ENCODE measurements at places on chromosomes 5 and 9. TPM values are rescaled to one million over a fixed set of nuclear protein-coding genes. Genes with fewer than 3 reads are reported as not detected.

Gene PCDHA12
- total RNA-seq: 0.48 TPM

DNA sequence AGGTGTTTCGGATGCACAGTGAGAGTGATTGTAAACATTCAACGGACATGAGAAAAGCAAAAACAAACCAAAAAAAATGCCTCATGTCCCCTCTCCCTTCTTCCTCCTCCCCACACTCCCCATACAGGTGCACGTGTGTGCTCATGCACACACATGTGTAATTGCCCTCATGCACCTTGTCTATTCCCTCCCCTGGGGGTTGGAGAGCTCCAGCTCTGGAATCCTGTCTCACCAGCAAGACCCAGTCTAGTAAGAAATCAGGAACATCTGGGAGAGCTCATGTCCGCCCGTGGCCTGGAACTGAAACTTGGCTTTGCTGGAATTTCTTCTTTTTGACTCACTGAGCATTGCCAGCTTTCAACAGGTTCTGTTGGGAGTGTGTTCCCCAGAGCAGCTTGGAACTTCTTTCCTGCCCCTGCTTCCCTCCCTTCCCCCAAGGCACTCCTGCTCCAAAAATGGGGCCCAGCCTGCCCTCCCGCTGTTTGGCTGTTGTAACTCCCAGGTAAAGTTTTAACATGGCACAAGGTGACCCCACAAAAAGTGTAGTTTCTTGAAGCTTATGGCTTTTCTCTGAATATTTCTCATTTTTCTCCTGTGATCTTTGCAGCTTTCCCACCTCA, 190.1 kb downstream of the NR3C1 start:
- H3K4me3 ChIP-seq: no peak overlapping the region
- H3K27me3 ChIP-seq: no peaks in the 10 kb centered on the region
- DNase-seq: no peak
- H3K4me1 ChIP-seq: peaks cover 2% of the 10 kb centered on the region
- peak overlapping the region; percentile 21 for H3K27ac ChIP-seq

GRCh38 chr9:75238311-75238976, 150.1 kb downstream of the OSTF1 start:
- no peaks in the 10 kb centered on the region for H3K27me3 ChIP-seq
- DNase-seq: no peak
- no peak overlapping the region for H3K27ac ChIP-seq
- no peak overlapping the region for H3K4me3 ChIP-seq

GRCh38 chr9:89422151-89422975, 75.5 kb downstream of the SEMA4D start:
- H3K4me3 ChIP-seq: no peak overlapping the region
- H3K36me3 ChIP-seq: no peaks in the 10 kb centered on the region
- no peak overlapping the region for H3K27ac ChIP-seq
- H3K27me3 ChIP-seq: no peaks in the 10 kb centered on the region

GRCh38 chr9:132773764-132774339, 103.6 kb downstream of the GTF3C4 start:
- H3K36me3 ChIP-seq: no peaks in the 10 kb centered on the region
- H3K27me3 ChIP-seq: no peaks in the 10 kb centered on the region
- DNase-seq: no peak
- H3K4me1 ChIP-seq: no peaks in the 10 kb centered on the region
- no peak overlapping the region for H3K27ac ChIP-seq
- no peak overlapping the region for H3K4me3 ChIP-seq

- no peaks in the 10 kb centered on the region for H3K27me3 ChIP-seq
- no peaks in the 10 kb centered on the region for H3K4me1 ChIP-seq
- no peak for DNase-seq
- H3K27ac ChIP-seq: no peak overlapping the region
- no peak overlapping the region for H3K4me3 ChIP-seq
- H3K36me3 ChIP-seq: no peaks in the 10 kb centered on the region
Observed at GRCh38 chr5:116343961-116344360, 230.7 kb downstream of the SEMA6A start.

GRCh38 chr5:167730121-167730520, 561.3 kb upstream of the WWC1 start:
- H3K27me3 ChIP-seq: no peaks in the 10 kb centered on the region
- H3K4me3 ChIP-seq: no peak overlapping the region
- no peaks in the 10 kb centered on the region for H3K36me3 ChIP-seq
- no peaks in the 10 kb centered on the region for H3K4me1 ChIP-seq
- no peak for DNase-seq

DNA sequence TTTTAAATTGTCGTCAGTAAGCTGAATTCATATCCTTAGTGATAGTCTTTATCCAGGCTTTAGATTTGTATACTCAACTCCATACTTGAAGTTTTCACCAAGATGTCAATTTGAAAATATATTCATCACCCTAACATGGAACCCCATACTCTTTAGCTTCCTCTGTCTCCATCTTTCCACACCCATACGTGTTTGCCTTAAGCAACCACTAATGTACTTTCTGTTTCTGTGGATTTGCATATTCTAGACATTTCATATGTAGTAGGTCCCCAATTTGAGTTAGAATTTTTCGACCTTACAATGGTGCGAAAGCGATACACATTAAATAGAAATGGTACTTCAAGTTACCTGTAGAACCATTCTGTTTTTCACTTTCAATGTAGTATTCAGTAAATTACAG, 65.2 kb downstream of the NSD1 start:
- no peaks in the 10 kb centered on the region for H3K27me3 ChIP-seq
- no peaks in the 10 kb centered on the region for H3K36me3 ChIP-seq
- no peak overlapping the region for H3K4me3 ChIP-seq
- H3K27ac ChIP-seq: no peak overlapping the region
- DNase-seq: no peak

- no peaks in the 10 kb centered on the region for H3K27me3 ChIP-seq
- no peaks in the 10 kb centered on the region for H3K36me3 ChIP-seq
- DNase-seq: no peak
- H3K4me3 ChIP-seq: no peak overlapping the region
- no peak overlapping the region for H3K27ac ChIP-seq
Observed at GRCh38 chr5:180675036-180675635, 25.7 kb upstream of the FLT4 start.
